ENCODE measurements at places on chromosomes 4 and X.

- DNase-seq, result no peak
These were observed 11.4 kb upstream of the SLC39A8 start for GRCh38 chr4:102356562-102357202.

DNA sequence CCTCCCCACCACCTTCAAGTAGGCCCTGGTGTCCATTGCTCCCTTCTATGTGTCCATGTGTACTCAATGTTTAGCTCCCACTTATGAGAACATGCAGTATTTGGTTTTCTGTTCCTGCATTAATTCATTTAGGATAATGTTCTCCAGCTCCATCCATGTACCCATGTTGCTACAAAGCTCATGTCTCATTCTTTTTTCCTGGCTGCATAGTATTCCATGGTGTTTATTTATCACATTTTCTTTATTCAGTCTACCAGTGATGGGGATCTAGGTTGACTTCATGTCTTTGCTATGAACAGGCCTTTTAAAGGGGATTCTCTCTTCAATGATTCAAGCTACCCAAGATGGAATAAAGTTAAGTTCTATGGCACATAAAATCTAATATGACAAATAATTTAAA is 119.6 kb downstream of the PPP3CA start:
- DNase-seq, result no peak

DNA sequence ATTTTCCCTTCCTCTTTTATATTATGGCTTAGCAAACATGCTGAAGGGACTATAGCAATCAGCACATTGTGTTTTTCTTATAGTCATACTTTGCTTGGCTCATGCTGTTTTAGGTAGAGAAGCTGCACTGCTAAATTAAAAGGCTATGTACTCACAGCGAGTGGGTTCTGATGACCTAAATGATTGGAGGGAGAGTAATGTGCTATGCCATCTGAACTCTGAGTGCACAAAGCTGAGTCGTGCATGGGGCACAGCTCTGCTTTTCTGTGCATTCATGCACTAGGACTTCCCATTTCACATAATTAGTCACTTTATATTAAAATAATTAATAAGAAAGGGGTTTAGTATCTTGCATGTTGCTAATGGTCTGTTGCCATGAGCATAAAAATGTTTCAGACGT is 132.7 kb upstream of the ADGRL3 start:
- no peak for DNase-seq

GRCh38 chrX:53347948-53348347 is 66.6 kb upstream of the IQSEC2 start:
- DNase-seq, result no peak

- DNase-seq, result peak; percentile 20
These were observed 33.4 kb upstream of the PHKA2 start for GRCh38 chrX:19017271-19017670.

GRCh38 chrX:39149761-39150160 is 348.5 kb downstream of the MID1IP1 start:
- peak; percentile 71 for DNase-seq

- no peak for DNase-seq
These were observed 47.8 kb downstream of the CASP6 start for GRCh38 chr4:109655396-109655795.

GRCh38 chr4:125787707-125788106 is 473.0 kb downstream of the FAT4 start:
- DNase-seq, result no peak

DNA sequence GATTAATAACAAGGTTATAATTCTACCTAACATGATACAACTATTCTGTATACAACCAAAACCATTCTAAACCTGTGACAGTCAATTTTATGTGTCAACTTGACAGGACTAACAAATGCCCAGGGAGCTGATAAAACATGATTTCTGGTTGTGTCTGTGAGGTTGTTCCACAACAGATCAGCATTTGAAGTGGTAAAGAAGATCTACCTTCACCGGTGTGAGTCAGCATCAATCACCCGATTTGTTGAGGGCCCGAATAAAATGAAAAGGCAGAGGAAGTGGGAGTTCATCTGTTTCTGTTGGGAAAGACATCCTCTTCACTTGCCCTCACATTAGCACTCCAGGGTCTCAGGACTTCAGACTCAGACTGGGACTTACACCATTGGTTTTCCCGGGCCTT is 187.9 kb downstream of the MAB21L2 start:
- DNase-seq, result no peak

- no peak for DNase-seq
These were observed at the start of gene PHOX2B for GRCh38 chr4:41748571-41749475. TSS of gene PHOX2B (minus strand) at chr4:41748725. CDS start at chr4:41748610, 115 bp downstream.

- no peak for DNase-seq
These were observed 520.1 kb upstream of the FRG1 start for GRCh38 chr4:189420572-189420971.

DNA sequence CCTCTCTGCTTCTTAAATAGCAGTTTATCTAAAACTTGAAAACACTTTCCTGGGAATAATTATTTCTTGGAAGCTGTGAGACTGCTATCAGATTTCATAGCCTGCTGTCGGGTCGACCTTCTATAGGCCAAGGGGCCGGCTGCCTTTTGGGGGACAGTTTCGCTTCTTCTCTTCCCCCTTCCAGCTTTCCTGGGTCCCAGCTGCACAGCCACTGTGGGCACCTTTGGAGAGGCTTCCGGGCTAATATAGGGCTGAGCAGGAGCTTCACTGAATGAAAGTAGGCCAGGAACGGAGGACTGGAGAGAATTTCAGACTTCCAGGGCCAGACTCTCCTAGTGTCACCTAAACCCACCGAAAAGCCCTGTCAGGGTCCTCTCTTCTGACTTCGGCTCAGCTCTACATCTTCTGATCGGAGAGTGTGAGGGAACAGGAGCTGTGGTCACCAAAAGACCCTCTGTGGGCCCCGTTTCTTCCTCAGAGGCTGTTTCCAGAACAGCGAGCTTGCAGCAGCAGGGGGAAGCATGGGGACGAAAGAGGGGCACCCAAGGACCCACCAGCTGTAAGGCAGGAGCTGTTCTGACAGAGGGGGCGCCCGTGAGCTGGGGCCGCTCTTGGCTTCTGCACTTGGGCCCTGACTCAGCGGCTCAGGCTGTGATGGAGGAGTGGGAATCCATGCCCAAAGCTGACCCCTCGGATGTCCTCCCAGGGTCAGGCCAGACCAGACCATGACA is 620.6 kb downstream of the BCOR start:
- peak; percentile 76 for DNase-seq

DNA sequence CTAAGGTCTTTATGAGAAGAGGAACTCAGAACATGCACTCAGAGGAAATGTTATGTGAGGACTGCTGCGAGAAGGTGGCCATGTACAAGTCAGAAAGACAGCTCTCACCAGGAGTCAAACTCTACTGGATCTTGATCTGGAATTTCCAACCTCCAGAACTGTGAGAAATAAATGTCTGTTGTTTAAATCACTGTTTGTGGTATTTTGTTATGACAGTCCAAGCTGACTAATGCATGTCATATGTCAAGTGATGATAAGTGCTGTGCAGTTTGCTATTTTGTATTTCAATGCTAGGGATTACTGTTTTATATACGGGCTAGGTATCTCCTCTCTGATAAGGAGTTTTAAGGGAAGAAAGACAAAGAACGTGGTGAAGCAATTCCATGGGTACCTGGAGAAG is 162.3 kb downstream of the CPEB2 start:
- no peak for DNase-seq

DNA sequence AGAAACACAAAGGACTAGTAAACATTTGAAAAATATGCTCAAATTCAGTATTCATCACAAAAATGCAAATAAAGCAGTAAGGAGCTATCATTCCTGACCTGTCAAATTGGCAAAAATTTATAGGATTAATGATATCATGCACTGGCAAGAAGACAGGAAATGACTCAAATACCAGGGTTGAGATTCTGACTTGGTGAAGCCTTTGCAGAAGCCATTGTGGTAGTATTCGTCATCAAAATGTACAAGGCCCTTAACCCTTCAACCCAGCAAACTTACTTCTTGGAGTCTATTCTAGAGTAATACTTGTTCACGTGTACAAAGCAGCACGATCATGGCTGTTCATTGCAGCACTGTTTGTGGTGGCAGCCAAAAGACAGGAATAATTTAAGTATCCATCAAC is 132.4 kb downstream of the ENOX2 start:
- no peak for DNase-seq

- no peak for DNase-seq
These were observed 494.6 kb upstream of the TENM3 start for GRCh38 chr4:181748581-181748980.

GRCh38 chr4:45692131-45692735 is 431.6 kb downstream of the GABRG1 start:
- DNase-seq, result no peak

DNA sequence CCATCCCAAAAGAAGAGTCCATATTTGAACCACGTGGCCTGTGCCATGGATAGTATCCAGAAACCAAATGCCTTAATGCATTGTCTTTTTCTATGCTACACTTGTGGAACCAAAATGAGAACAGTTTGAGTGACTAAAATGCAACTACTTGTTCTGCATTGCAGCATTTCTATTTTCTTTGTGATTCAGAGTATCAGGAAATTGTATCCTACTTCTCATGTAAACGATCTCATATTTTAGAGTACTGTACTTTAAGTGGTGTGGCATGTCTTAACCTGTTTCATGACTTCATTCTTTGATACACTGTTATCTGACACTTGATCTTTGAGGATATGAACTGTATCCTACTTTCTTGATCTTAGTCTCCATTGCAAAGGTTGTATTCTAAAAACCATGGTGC is 167.2 kb upstream of the WDR1 start:
- DNase-seq, result no peak

DNA sequence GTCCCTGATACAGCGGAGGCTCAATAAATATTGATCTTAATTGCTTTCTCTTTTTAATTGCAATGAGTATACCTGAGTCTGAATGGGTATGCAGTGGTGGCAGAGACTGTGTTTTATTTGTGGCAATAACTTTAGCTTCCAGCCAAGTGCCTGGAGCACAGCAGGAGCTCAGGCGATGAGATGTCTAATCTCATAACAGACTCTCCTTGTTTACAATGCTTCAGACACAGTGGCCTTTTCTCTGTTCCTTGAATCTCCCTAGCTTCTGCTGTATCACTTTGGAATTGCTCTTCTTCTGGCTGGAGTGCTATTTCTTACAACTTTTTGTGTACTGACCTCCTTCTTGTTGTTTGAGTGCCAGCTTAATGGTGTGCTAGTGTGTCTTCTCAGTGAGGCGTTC is 91.5 kb upstream of the UNC5C start:
- DNase-seq, result no peak

GRCh38 chr4:10879411-10880110 is 195.0 kb upstream of the CLNK start:
- DNase-seq, result no peak

DNA sequence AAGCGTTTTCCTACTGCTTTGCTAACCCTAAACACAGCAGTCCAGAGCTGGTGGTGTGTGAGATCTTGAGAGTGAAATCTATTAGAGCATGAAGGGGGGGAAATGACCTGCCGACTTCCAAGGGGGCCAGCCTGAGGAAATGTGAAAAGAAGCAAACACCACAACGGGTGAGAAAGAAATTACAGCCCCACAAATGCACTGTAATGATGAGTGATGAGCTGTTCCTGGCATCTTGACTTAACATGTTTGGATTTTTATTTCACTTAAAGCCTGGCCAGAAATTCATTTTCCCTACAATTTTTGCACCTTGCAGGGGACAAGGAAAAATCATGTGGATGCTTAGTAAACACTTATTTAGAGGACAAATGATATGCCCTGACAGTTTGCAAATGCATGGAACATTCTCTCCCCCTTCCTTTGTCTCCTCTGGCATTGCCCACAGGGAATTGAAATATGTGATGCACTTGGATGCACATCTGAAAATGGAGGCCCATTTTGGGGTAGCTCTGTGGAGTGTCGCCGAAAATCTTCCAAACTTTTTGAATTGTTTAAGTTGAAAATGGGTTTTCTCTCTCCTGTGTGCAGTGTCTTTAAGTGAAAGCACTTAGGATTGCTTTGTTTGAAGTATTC is 84.3 kb upstream of the TMEM150C start:
- no peak for DNase-seq
